ENCODE measurements at places on chromosomes 12 and 14.

DNA sequence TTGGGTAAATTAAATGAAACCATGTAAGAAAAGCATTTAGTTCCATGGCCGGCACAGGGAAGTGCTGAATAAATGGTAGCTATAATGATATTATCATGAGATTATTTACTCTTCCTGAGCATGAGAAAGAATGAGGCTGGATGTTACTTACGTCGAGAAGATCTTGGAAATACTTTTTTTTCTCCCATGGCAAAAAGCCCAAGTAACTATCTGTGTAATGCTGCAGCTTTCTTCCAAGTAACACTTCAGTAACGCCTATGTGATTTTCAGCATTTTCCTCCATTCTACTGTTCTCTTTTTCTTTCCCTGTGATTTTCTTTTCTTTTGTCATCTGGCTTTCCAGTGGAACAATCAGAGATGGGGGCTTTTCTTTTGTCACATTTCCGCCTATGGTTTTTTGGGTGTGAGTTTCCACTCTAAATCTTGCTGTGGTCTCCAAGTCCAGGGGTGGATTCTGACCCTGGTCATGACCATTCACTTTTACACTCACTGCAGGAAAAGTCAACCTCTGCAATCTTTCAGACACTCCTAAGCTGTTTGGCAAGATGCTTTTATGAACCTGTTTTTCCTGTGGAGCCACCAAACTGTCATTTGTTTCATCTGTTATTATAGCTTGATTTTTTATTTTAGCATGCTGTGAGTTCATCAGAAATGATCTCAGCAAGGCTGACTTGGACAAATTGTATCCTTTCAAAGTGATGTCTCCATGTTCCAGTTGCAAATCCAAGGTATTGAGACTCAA, 25.0 kb upstream of the SYCP3 start:
- DNase-seq: no peak

DNA sequence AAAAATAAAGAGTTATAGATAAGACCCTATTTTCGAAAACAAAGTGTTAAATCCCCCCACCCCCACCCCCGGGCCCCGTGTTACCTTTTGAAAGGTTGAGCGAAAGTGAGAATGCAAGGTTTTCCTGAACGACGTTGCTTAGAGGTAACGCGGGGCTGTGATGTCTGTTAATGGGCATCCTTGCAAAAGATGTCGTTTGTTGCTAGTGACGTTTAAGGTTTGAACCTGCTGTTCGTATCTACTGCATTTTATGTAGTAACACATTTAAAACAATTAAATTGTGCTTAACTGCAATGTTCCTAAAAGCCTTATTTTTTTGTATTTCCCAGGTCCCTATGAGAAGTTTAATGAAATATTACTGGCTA, 1.2 kb downstream of the CPSF6 start:
- DNase-seq: peak; percentile 43

DNA sequence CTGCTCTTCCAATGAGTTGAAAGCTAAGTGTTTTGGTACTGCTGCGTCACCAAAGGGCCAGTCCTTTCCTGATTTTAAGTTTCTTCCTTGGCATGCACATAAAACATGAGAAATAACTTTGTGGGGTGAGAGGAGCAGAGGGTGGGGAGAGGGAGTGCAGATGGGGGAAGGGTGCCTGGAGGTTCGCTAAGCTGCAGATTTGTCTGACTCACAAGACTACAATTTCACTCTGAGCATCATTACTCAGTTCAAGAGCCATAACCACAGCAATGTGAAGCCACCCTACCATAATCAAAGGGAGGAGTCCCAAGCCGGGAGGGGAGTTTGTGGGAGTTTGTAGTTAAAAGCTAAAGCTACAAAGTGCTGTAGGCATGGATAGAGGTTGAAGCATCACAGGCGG, 136.1 kb downstream of the ANO2 start:
- DNase-seq: no peak

DNA sequence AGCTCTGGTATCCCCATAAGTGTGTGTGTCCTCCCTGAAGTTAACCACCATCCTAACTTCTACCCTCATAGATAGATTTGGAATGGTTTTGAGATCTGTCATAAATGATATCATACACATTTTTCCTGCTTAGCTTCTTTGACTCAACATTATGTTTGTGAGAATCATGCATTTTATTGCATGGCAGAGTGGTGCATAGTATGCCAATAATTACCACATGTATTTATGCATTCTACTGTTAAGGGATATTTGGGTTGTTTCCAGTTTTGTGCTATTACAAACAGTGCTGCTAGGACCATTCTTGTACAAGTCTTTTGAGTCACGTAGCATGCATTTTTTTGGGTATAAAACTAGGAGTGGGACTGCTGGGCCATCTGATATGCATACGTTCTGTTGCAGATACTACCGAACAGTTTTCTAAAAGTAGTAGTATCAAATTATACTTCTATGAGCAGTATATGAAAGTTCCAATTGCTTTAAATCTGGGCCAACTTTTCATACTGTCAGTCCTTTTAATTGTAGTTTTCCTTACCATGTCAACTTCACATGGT, 13.4 kb downstream of the GRIP1 start:
- DNase-seq: no peak

DNA sequence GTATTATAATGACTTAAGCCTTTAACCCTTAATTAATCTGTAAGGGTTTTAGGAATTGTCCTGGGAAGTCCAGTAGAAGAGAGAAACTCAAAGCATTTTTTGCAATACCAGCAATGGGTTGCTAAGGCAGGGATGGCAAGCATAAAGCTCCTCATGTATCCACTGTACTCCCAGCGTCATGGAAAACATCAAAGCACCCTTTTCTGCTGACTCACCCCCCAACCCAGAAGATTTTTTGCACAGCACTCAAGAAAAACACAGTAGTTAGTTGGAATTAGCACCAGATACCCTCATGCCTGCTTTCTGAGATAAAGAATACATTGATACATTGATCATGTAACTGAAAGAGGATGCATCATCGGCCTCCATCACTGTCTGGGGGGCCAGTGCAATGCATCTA, 199.1 kb upstream of the CNOT2 start:
- DNase-seq: no peak

DNA sequence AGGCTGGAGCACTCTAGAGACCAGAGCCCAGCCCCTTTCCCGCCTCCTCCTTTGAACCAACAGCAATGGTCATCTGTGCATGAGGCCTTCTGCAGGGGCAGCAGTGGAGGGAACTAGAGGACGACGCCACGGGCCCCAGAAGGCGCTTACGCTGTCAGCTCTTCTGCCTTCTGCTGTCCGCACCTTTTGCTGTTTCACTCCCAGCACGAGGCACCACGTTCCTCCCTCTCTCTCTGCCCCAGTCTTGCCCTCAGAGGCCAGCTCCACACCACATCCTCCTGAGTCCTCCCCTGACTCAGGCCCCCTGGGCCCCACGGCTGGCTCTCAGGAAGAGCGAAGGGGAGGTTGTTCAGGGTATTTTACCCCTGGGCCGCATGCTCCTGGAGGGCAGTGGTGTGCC, 15.5 kb downstream of the MMAB start:
- no peak for DNase-seq

GRCh38 chr14:92914087-92914656, 8.8 kb upstream of the CHGA start:
- DNase-seq: peak; percentile 76

- DNase-seq: no peak
Measured at GRCh38 chr14:44654591-44654990, 147.5 kb upstream of the FSCB start.

DNA sequence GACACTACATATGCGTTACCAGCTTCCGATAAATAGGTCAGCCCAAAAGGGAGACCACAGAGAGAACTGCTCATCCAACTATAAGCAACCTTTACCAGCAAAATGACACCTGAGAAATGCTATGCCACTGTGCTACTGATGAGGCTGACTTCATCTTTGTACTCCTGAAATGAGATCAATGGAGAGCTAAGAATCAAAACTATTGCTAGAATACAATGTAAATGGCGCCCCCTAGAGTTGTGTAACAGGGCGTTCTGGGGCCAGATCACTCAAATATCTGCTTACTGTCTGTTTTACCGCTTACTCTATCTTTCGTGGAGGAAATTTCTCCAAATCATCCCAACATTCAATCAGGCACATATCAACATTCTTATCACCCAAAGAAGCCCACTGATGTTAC, 4.6 kb downstream of the ZNF384 start:
- DNase-seq: peak; percentile 57

All from stimulated activated CD8-positive, alpha-beta memory T cell treated with anti-CD3 and anti-CD28 coated beads, Interleukin-4, amount 100 ng/mL, for 48 hours (primary cell).